ENCODE measurements at places on chromosomes 7 and 10.
A peak's percentile ranks its signal among the peaks of the same experiment; 100 is the strongest.

DNA sequence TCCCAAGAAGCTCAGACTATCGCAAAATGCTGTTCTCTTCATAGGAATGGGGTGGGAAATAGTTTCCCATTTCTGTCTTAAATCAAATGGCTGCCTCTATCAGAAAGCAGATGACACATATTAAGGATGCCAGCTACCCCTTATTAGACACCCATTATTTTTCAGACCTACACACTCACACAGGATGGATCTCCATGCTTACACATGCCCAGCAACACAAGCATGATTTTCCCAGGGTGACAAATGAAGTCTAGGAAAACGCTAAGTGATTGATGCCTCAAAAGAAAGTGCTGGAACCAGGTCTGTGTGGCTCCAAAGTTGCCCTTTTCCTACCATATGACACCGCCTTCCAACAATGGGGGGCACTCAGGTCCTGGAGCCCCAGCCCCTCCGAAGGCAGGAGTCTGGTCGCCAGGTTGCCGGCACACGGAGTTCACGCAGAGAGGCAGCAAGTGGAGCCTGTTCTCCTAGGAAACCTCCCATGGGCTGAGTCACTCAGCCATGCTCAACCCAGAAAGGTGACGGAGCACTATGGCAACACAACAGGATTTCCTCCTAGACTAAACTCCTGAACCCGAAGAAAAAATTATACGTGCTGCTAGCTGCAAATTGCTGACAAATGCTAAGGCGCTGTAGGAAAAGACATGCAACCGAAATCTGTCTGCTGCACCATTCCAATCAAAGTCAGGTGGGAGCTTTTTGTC lies 19.8 kb downstream of the VOPP1 start:
- H3K27ac ChIP-seq: no peak overlapping the region
- no peak overlapping the region for H3K4me3 ChIP-seq
- DNase-seq: no peak
- H3K36me3 ChIP-seq: no peaks in the 10 kb centered on the region
- H3K4me1 ChIP-seq: peaks cover 44% of the 10 kb centered on the region

- H3K27me3 ChIP-seq: no peaks in the 10 kb centered on the region
- no peaks in the 10 kb centered on the region for H3K4me1 ChIP-seq
- H3K4me3 ChIP-seq: no peak overlapping the region
- no peak overlapping the region for H3K27ac ChIP-seq
- peaks cover 3% of the 10 kb centered on the region for H3K36me3 ChIP-seq
- no peak for DNase-seq
These were observed 37.6 kb downstream of the FHIP2A start for GRCh38 chr10:114859222-114859621.

GRCh38 chr10:44955413-44956070 lies 4.1 kb upstream of the RASSF4 start:
- peaks cover 73% of the 10 kb centered on the region for H3K4me1 ChIP-seq
- peaks cover 4% of the 10 kb centered on the region for H3K36me3 ChIP-seq
- H3K27ac ChIP-seq: no peak overlapping the region
- peak overlapping the region; percentile 66 for H3K4me3 ChIP-seq

GRCh38 chr10:110648692-110649346 lies 4.7 kb downstream of the RBM20 start:
- DNase-seq: no peak
- no peak overlapping the region for H3K27ac ChIP-seq
- no peaks in the 10 kb centered on the region for H3K36me3 ChIP-seq
- peaks cover 68% of the 10 kb centered on the region for H3K27me3 ChIP-seq
- H3K4me1 ChIP-seq: peaks cover 10% of the 10 kb centered on the region

DNA sequence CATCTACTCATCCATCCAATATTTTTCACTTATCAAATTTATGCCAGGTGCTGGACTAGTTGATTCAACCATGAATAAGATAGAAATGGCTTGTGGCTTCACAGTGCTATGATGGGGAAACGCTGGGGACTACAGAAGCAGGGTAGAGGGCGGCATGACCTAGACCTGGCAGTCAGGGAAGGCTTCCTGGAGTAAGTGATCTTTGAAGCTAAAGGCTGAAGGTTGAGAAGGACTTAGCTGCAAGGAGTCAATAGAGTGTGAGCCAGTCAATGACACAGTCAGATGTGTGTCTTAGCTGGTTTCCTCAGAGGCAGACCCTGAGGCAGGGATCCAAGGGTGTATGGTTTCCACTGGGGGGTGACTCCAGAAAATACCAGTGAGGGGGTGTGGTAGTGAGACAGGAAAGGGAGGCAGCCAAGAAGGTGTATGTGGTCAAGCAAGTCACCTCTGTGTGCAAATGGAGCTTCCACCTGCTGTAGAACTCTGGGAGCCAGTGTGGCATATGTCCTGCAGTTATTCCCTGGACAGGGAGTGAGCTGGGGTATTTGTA lies 10.3 kb downstream of the PRF1 start:
- H3K4me3 ChIP-seq: no peak overlapping the region
- H3K4me1 ChIP-seq: peaks cover 7% of the 10 kb centered on the region
- peaks cover 6% of the 10 kb centered on the region for H3K27me3 ChIP-seq

DNA sequence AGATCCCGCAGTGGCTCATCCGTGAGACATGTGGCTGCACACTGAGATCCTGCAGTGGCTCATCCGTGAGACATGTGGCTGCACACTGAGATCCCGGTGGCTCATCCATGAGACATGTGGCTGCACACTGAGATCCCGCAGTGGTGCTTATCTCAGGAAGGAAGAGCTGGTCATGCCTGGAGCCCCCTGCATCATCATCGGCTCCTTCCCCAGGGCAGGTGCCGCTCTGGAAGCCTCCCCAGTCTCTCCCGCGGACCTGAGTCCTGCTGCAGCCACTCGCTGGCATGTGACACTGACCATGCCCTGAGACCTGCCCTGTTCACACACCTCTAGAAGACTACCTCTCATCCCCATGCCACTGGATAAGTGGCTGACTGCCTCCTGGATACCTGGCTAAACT lies 181.3 kb downstream of the PTPRN2 start:
- H3K36me3 ChIP-seq: no peaks in the 10 kb centered on the region
- no peak overlapping the region for H3K4me3 ChIP-seq
- no peaks in the 10 kb centered on the region for H3K27me3 ChIP-seq
- DNase-seq: no peak
- no peak overlapping the region for H3K27ac ChIP-seq
- H3K4me1 ChIP-seq: peaks cover 3% of the 10 kb centered on the region

DNA sequence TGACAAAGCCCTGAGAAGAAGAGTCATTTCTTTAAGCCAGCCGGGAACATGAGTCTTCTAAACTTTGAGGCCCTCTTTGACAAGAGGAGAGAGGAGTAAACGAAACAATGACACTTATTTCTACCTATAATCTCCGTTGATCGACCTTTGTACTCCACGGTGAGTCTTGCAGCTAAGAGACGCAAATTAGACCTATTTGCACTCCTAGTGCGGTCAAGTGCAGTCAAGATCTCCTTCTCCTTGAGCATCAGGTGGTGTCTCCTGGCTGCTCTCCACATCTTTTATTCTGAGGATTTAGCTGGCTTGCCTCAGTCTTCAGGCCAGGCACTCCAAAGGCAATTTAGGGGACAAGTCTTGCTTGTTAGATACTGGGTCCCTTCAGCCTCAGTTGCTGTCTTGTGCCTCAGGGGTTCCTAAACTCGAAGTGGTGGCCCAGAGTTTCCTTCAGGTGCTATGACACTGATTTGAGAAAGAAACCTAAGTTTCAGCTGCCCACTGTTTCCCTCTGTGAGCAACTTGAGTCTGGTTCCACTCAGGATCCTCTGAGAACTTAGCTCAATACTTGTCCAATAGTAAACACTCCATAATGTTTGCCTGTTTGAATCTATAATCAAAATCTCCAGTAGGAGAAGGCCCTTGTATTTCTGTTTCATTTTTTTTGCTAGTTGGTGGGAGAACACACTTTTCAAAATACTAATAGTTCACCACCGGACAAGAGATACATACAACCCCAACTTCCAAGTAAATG lies 312.9 kb downstream of the RNLS start:
- H3K4me1 ChIP-seq: peaks cover 32% of the 10 kb centered on the region
- H3K4me3 ChIP-seq: no peak overlapping the region
- H3K27me3 ChIP-seq: no peaks in the 10 kb centered on the region
- peak overlapping the region; percentile 14 for H3K27ac ChIP-seq
- no peak for DNase-seq

- H3K4me1 ChIP-seq: peaks cover 16% of the 10 kb centered on the region
- H3K36me3 ChIP-seq: peaks cover 13% of the 10 kb centered on the region
- H3K27me3 ChIP-seq: no peaks in the 10 kb centered on the region
- DNase-seq: no peak
- H3K4me3 ChIP-seq: no peak overlapping the region
- H3K27ac ChIP-seq: peak overlapping the region; percentile 36
These were observed 47.7 kb downstream of the AMZ1 start for GRCh38 chr7:2735744-2736143.

DNA sequence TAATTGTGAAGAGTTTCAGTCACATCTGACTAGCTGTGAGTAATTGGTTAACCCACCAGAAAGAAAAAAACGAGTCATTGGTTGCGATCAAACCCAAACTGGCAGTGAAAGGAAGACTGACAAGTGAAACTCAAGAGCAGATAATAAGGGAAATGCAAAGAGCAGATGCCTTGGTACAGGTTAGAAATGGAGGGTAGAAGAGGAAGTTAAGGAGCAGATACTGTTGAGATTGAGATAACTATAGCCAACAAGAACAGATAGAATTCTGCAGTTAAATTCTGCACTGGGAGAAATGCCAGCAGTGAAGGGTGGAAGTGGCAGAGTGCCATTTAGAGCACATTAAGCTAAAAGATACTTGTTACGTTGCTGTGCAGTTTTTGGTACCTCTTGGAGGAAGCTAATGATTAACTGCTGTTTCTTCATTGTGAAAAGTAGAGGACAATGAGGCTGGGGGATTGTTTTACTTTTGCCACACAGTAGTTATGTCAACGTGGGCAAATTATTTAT lies 65.8 kb downstream of the CDK13 start:
- H3K4me3 ChIP-seq: no peak overlapping the region
- H3K27ac ChIP-seq: no peak overlapping the region
- DNase-seq: no peak
- H3K36me3 ChIP-seq: peaks cover 9% of the 10 kb centered on the region
- H3K27me3 ChIP-seq: no peaks in the 10 kb centered on the region
- H3K4me1 ChIP-seq: no peaks in the 10 kb centered on the region

- peaks cover 3% of the 10 kb centered on the region for H3K36me3 ChIP-seq
- peaks cover 4% of the 10 kb centered on the region for H3K4me1 ChIP-seq
- H3K4me3 ChIP-seq: no peak overlapping the region
- no peak for DNase-seq
- H3K27me3 ChIP-seq: no peaks in the 10 kb centered on the region
These were observed 39.3 kb downstream of the TMEM270 start for GRCh38 chr7:73900286-73900685.

DNA sequence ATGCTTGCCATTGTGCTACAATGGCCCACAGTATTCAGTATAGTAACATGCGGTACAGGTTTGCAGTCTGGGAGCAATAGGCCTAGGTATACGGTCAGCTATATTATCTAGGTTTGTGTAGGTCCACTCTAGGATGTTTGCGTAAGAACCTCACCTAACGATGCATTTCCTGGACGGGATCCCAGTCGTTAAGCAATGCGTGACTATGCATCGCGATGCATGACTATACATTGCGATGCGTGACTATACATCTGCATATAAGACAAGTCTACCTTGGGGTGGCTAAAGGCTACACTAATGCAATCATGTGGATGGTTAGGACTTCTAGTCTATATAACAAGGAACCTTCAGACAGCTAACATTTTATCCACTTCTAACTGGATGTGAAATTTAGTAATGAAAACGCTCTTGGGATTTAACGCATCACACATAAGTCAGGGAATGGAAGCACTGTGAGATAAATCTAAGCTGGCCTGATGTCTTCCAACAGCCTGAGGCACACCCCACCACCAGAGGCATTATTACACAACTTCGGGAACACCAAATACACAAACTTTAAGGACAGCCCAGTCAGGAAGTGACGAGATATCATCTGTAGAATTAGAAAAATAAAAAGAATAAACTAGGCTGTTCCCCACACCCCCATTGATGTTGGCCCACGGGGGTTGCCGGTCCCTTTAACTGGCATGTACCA lies 9.2 kb downstream of the GNA12 start:
- H3K4me1 ChIP-seq: peaks cover 15% of the 10 kb centered on the region
- no peak for DNase-seq
- no peak overlapping the region for H3K27ac ChIP-seq
- peaks cover 14% of the 10 kb centered on the region for H3K36me3 ChIP-seq
- H3K27me3 ChIP-seq: no peaks in the 10 kb centered on the region

- no peak for DNase-seq
- peaks cover 8% of the 10 kb centered on the region for H3K4me1 ChIP-seq
- no peak overlapping the region for H3K4me3 ChIP-seq
- no peak overlapping the region for H3K27ac ChIP-seq
- no peaks in the 10 kb centered on the region for H3K27me3 ChIP-seq
These were observed 992 bp upstream of the MGMT start for GRCh38 chr10:129465796-129466702.

- peaks cover 7% of the 10 kb centered on the region for H3K36me3 ChIP-seq
- peaks cover 2% of the 10 kb centered on the region for H3K27me3 ChIP-seq
- H3K27ac ChIP-seq: no peak overlapping the region
- no peak for DNase-seq
- H3K4me3 ChIP-seq: no peak overlapping the region
These were observed 494.3 kb downstream of the PTPRN2 start for GRCh38 chr7:158093156-158093796.

DNA sequence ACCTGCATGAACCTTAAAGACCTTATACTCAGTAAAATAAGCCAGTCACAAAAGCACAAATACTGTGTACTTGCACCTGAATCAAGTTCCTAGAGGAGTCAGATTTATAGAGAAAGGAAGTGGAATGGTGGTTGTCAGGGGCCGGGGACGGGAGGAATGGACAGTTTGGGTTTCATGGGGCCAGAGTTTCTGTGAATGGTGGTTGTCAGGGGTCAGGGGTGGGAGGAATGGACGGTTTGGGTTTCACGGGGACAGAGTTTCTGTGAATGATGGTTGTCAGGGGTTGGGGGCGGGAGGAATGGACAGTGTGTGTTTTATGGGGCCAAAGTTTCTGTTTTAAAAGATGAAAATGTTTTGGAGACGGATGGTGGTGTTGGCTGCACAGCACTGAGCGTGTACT lies 260.0 kb upstream of the MKI67 start:
- H3K27ac ChIP-seq: no peak overlapping the region
- H3K36me3 ChIP-seq: no peaks in the 10 kb centered on the region
- H3K4me1 ChIP-seq: no peaks in the 10 kb centered on the region
- H3K4me3 ChIP-seq: no peak overlapping the region

DNA sequence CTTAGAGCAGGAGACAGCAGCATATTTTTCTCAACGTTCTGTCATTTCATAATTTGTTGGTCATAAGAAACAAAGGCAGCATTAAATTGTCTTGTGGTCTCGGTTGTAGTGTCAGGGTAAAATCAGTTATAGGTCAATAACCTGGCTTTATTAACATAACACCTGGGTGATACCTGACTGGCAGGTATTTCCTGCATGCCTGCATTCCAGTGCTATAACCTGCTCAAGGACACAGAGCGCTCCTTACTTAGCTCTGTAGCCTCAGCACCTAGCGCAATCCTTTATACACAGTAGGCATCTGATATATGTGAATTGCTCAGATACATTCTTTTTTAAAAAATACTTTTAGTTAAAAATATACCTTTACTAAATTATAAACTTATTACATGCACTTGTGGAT lies 38.9 kb upstream of the PRKG1 start:
- H3K36me3 ChIP-seq: no peaks in the 10 kb centered on the region
- H3K27ac ChIP-seq: no peak overlapping the region
- no peaks in the 10 kb centered on the region for H3K27me3 ChIP-seq
- H3K4me1 ChIP-seq: peaks cover 5% of the 10 kb centered on the region
- DNase-seq: no peak

- H3K27me3 ChIP-seq: peaks cover 2% of the 10 kb centered on the region
- DNase-seq: no peak
- H3K36me3 ChIP-seq: no peaks in the 10 kb centered on the region
- peak overlapping the region; percentile 12 for H3K27ac ChIP-seq
- no peaks in the 10 kb centered on the region for H3K4me1 ChIP-seq
These were observed 51.3 kb downstream of the COBL start for GRCh38 chr7:51265066-51265907.

All from neural crest cell (in vitro differentiated cells).